ENCODE measurements at places on chromosomes 2 and 18. TPM values are rescaled to one million over a fixed set of nuclear protein-coding genes. Genes with fewer than 3 reads are reported as not detected.

Gene PIKFYVE
- total RNA-seq: 6.2 TPM

Gene IL1B
- 0.07 TPM for total RNA-seq

Gene OR6B2
- total RNA-seq: not detected

Gene PCARE
- not detected for total RNA-seq

Gene ABCB11
- total RNA-seq: 0.01 TPM
